CD4-positive, alpha-beta T cell treated with Interleukin-6 at 100 ng/mL for 8 hours (primary cell): ENCODE measurements at places on chromosomes 1 and 21.

DNA sequence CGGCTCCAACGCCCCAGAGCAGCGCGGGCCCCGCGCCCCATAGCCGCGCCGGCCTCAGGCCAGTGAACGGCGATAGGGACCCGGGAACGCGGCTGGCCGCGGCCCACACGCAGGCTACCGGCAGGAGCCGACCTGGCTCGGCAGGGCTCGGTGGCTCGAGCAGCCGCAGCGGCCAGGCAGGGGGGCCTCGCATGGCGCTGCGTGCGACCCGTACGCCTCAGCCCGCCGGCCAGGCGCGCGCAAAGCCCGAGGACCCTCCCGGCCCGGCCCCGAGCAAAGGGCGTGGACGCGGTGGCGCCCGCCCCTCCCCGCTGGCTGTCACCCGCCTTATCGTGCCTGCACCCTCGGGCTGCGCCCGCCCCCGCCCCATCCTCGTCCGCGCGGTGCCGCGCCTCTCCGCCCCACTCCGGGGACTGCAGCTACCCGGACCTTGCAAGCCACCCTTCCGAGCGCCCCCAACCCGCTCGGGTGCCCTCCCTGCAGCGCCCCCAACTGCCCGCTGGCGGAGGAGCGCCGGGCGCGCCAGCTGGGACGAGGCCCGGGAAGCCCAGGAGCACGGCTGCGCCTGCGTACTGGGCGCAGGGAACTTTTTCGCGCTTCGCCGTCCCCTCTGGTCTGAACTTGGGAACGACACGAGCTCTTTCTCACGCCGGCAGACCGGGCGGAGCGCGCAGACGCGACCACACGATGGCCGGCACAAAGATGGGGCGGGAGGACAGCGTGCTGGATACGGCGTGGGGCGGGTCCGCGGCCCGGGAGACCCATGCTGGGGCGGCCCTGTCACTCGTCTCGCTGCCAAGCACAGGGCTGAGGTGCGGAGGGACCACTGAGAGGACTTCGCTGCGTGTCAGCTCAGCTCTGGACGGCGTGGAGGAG is at the start of gene ABCB10:
TSS of gene ABCB10 (minus strand) at position 248 of the 876 bp plus-strand sequence. CDS start at position 193, 55 bp downstream.
- peak; percentile 92 for DNase-seq

GRCh38 chr21:30478004-30478403 is 2.2 kb downstream of the KRTAP19-1 start:
- no peak for DNase-seq

DNA sequence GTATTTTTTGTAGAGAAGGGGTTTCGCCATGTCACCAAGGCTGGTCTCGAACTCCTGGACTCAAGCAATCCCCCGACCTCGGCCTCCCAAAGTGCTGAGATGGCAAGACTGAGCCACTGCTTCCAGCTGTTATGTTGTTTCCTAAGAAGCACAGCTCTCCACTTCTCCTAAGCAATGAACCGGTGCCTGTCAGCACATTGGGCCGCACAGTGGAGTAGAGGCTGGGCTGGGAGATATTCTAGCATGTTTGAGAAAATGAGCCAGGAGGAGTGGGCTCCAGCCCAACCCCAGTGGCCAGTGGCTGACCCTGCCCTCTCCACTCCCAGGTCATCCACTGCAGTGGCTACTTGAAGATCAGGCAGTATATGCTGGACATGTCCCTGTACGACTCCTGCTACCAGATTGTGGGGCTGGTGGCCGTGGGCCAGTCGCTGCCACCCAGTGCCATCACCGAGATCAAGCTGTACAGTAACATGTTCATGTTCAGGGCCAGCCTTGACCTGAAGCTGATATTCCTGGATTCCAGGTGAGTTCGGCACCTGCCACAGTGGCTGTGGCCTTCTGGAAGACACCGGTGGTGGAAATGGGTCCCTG is 27.0 kb downstream of the SIM2 start:
- DNase-seq: no peak

DNA sequence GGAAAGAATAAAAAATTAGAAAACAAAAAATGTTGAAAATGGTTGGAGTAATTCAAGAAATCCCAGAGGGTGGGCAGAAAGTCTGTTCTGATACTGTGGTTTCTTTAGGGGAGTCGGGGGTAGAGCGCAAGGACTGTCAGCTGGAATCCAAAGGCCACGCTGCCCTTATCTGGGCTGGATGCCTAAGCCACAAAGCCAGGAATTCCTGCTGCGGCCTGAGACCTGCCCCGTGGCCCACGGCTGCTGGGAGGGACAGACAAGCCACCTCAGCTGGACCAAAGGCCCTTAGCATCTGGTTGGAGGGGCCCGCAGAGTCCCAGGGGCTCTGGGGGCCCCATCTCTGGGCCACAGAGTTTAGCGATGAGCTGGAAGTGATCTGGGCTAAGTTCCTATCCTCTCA is 60.2 kb downstream of the DMRTB1 start:
- DNase-seq: no peak

- DNase-seq: no peak
Measured at GRCh38 chr21:34166468-34166867, 93.1 kb downstream of the MRPS6 start.

DNA sequence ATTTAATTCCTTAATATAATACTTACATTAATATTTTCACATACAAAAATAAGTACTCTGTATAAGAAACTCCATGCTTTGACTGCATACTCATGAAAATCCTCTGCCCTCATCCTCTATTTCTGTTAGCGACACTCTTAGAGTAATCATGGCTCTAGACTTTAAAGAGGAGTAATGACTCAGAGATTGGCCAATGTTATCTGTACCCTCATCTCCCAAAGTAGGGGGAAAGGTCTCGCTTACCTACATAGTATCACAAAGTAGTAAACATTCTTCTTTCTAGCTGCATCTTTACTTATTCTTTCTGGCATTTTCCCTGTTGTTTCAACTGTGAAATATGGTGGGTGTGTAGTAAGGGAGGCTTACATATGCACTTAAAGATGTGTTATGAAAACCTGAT is 29.8 kb upstream of the SPAG17 start:
- DNase-seq: no peak

GRCh38 chr1:206513312-206514111 is 6.2 kb downstream of the RASSF5 start:
- DNase-seq: no peak

- DNase-seq: peak; percentile 50
Measured at GRCh38 chr1:1677718-1678580, 14.6 kb downstream of the SLC35E2B start.

DNA sequence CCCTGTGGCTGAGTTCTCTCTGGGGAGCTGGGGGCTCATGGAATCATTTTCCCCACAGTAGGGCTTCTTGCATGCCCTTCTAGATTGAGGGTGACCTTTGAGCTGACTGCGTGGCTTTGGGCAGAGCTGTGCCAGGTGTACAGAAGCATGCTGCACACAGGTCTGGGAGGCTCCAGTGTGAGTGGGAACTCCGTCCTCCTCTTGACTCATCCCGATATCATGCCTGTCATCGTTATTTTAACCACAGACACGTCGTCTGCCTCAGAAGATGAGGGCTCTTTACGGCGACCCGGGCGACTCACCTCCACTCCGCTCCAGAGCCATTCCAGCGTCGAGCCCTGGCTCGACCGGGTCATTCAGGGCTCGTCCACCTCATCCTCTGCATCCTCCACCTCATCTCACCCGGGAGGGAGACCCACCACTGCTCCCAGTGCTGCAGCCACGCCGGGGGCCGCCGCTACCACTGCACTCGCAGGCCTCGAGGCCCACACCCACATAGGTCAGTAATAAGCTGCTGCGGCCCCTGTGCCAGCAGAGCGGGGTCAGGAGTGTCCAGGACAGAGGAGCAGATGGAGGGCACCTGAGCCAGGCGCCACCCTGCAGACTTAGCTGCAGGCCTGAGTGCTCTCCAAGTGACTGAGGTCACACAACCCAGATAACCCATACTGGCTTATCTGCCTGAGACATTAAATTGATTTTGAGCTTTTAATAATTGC is 39.8 kb downstream of the DIP2A start:
- no peak for DNase-seq

GRCh38 chr1:3217181-3217641 is 148.2 kb downstream of the PRDM16 start:
- no peak for DNase-seq

DNA sequence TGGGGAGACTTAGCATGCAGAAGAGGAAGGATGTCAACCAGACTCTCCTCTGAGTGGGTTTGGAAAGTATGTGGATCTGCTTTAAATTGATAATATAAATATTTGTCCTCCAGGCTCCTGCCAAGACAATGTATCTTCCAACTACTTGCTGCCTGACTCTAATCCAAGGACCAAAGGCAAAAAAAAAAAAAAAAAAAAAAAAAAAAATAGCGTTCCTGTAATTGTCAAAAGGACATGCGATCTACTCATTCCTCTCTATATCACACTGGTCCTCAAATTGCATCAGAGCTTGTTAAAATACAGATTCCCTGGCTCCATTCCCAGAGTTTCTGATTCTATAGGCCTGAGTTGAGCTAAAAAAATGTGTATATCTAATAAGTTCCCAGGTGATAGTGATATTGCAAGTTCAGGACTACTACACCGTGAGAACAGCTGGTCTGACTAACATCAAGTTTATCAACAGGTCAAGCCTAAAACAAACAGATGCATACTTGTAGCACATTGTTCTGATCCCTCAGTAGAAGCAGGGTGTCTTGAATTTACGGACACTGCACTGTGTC is 141.3 kb downstream of the TNR start:
- no peak for DNase-seq

- DNase-seq: no peak
Measured at GRCh38 chr1:2532485-2533160, 2.6 kb upstream of the HES5 start.

- DNase-seq: no peak
Measured at GRCh38 chr1:239682046-239682445, 295.7 kb downstream of the CHRM3 start.

GRCh38 chr1:215114154-215114933 is 31.8 kb downstream of the KCNK2 start:
- DNase-seq: no peak

- DNase-seq: no peak
Measured at GRCh38 chr1:20074725-20075171, 4.8 kb downstream of the PLA2G5 start.

DNA sequence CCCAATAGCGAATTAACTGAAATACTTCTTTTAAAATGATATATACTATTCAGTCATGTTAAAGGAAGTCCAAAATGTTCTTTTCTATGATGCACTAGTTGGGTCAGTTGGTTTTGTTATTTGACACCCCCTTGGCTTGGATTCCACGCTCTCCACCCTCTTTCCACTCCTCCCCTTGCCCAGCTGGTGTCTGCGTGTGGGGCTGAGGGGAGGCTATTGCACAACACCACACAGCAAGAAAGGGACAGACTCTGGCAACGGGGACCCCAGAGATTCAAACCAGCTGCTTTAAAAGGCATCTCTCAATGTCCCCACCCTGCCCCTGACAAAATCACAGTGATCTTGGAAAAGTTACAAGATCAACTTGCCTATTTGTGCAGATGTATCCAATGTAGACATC is 394.3 kb downstream of the TGFB2 start:
- DNase-seq: no peak

GRCh38 chr1:205273551-205273982 is 45.8 kb downstream of the TMCC2 start:
- DNase-seq: peak; percentile 85

- DNase-seq: no peak
Measured at GRCh38 chr1:213061263-213061662, 10.2 kb downstream of the RPS6KC1 start.
